LHCN-M2 (cell line): ENCODE measurements at places on chromosomes 16 and 17. TPM values are rescaled to one million over a fixed set of nuclear protein-coding genes. Genes with fewer than 3 reads are reported as not detected.

Gene NXPH3
- 0.06 and 0.19 TPM in 2 replicates for total RNA-seq

DNA sequence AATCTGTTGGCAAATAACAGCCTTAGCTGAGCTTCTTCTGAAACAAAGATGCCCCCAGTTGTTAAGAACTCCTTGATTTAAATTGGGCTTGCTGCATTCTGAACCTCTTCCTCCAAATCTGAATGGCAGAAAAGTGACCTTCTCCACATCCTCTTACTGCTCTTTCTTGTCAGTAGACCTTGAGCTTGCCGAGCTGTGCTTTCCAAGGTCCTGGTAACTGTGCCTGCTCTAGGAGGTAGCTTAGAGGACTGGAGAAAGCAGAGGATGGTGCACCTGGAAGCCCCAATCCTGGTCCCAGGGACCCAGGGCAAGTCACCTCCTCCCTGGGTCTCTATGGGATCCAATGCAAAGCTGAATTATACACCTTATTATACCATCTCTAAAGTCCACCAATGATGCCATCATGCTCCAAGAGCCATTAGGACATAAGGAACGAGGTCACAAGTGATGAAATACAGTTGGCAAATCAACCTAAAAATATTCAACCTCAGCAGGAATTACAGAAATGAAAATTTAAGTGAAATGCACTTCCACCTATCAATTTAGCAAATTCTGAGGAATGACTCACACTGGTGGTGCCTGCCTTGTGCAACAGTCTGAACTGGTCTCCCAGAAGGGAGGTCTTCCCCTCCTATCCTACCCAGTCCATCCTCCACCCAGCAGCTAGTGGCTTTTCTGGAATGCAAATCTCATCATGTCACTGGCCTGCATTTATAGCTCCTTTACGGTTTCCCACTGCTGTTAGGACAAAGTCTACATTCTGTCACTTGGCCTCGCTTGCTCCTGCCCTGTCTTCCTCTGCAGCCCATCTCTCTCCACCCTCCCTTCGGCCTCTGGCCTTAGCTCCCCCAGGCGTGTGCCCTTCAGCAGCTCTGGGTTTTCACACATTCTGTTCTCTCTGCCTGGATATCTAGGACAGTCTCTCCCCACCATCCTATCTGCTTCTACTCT lies 36.6 kb downstream of the TOM1L2 start:
- DNase-seq = peak; percentile 89

Gene WWOX
- total RNA-seq = 13.0 and 13.5 TPM in 2 replicates

GRCh38 chr16:14339694-14340093 lies 268.6 kb downstream of the MRTFB start:
- DNase-seq = no peak

Gene STX1B
- 1.7 and 4.1 TPM in 2 replicates for total RNA-seq

Gene EPN3
- total RNA-seq = 0.11 TPM in 1 of 2 replicates, not detected in the other

Gene GFAP
- total RNA-seq = 0.29 TPM in 1 of 2 replicates, not detected in the other

GRCh38 chr16:1635070-1635469 lies 22.9 kb downstream of the CRAMP1 start:
- no peak for DNase-seq

Gene FADS6
- total RNA-seq = not detected in 2 replicates

Gene SCGB1C2
- not detected in 2 replicates for total RNA-seq

DNA sequence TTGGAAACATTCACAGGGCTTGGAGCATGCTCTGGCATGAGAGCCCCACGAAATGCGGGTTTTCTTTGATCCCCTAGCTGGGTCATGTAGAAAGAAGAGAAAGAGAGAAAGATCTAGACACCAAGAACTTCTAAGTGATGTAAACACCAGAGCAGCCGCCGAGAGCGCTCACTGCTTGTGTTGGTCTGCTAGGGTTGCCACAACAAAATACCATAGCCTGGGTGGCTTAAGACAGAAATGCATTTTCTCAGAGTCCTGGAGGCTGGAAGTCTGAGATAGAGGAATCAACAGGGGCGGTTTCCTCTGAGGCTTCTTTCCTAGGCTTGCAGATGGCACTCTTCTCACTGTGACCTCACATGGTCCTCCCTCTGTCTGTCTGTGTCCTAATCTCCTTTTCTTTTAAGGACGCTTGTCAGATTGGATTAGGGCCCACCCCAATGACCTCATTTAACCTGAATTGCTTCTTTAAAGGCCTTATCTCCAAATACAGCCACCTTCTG lies 139.5 kb downstream of the CYLD start:
- DNase-seq = no peak

DNA sequence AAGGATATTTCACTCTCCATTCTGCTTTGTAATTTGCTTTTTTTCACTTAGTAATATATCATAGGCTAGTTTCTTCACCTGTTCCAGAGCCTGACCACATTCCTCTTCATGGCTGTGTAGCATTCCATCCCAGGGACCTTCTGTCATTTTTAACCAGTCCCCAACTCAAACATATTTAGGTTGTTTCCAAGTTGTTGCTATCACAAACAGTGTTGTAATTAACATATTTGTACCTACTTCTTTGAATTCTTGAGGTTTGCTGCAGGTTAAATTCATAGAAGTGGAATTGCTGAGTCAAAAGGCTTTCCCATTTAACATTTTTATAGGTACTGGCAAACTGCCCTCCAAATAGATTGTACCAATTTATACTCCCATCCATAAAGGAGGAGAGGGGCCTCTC lies 65.1 kb upstream of the MED9 start:
- no peak for DNase-seq

- no peak for DNase-seq
Measured at GRCh38 chr16:11474617-11475291, 112.0 kb downstream of the LITAF start.

Gene KRT10
- total RNA-seq = 20.1 and 33.0 TPM in 2 replicates

- no peak for DNase-seq
Measured at GRCh38 chr16:10141671-10142070, 40.6 kb downstream of the GRIN2A start.

DNA sequence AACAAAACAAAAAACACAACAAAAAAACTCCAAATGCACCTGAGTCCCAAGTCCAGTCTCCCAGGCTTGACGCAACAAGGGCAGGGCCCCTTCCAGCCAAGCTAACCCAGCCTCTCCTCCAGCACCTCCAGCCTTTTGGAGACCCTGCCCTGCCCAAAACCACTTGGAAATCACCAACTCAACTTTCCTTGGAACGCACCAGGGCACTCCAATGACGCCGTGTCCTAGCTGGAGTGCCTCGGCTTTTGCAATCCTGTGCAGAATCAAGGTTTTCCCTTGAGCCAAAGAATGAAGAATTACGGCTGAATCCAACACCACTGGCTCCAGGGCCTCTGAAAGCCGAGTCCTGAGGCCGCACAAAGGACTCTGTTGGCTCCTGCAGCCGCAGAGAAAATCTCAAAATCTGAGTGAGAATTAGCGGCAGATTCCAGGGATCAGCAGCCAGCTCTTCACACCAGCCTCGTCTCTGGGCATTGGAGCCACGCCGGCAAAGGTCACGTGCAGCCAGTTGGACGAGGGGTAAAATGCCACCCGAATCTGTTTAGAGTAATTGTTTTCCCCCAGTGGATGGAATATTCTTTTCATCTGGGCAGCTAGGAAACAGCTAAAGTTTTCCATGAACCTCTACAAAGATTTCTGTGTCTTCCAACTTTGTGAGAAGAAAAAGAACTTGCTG lies 9.7 kb upstream of the BAIAP2 start:
- DNase-seq = no peak

DNA sequence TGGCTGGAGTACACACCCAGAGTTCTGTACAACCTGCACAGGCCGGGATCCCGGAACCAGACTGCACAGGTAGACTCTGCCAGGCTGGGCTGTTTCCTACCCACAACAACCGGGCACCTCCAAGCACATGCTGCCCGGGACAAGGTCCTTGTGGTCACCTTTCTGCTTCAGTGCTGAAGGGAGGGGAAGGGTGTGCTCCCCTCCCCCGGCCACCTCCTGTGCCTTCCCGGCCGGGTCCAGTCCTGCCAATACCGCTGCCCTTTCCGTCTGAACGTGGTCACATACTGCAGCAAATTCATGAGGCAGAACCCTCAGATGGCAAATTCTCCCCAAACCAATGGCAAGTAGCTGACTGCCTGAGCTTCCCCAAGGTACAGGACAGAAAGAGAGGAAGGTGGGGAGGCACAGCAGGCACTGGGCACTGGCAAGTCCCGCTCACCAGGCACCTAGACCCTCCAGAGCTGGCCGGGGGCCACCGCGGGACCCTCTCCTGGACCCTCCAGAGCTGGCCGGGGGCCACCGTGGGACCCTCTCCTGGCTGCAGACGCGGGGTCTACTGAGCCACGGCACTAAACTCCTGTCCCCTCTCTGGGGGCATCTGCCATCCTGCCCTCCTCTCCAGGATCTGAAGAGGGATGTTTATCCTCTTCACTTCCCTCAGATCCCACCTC lies 22.8 kb downstream of the SLC43A2 start:
- no peak for DNase-seq

DNA sequence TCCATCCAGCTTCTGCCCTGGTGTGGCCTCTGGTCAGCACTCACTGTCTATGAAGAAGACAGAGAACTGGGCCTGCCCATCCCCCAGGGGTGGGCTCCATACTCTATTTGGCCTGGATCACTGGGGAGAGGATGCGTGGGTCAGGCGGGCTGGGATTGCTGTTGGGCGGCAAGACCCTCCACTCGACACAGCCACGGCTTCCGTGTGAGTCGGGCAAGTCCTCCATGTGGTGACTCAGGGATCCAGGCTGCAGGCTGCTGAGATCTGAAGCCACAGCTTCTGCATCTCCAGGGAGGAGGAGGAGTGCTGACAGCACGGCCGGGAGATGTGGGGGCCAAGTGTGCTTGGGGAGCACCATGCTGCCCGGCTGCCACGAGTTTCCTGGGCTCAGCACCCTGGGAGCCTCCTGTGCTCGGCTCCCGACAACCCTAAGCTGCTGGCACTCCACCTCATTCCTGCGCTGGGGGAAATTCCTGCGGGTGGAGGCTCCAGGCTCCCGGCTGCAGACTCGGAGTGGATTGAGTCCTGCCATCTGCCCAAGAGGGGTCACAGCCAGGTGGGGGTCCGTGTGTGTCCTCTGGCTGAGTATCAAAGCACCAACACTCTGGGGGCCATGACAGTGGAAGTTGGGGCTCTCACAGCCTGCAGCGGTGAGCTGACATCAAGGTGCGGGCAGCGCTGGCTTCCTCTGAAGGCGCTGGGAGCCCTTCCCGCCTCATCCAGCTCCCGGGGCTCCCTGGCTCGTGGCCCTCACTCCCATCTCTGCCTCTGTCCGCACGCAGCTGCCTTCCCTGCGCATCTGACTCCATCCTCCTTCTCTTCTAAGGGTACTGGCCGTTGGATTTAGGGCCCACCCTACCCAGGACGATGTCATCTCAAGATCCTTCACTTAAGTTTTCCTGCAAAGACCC lies 24.4 kb upstream of the CBFA2T3 start:
- DNase-seq = no peak

Gene GRB7
- 0.06 TPM in 2 replicates for total RNA-seq

Gene CDRT4
- not detected in 2 replicates for total RNA-seq

Gene KRT36
- total RNA-seq = not detected in 2 replicates

Gene TUFM
- 147 and 166 TPM in 2 replicates for total RNA-seq

Gene MYH8
- total RNA-seq = 0.11 TPM in 1 of 2 replicates, not detected in the other

DNA sequence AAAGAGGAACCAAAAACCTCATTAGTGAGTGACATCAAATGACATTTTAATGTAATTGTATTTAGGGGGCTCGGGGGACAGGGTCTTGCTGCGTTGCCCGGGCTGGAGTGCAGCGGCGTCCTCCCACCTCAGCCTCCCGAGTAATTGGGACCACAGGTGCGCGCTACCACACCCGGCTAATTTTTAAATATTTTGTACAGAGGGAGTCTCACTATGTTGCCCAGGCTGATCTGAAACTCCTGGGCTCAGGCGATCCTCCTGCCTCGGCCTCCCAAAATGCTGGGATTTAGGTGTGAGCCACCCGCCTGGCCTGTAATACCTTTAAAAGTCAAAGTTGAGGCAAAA lies 581 bp downstream of the SNRNP25 start:
- DNase-seq = no peak

GRCh38 chr16:50695017-50696000 lies 1.9 kb downstream of the NOD2 start:
- no peak for DNase-seq

Gene ITGB3
- total RNA-seq = 3.8 and 4.5 TPM in 2 replicates

Gene CTRB2
- total RNA-seq = not detected in 2 replicates

- peak; percentile 17 for DNase-seq
Measured at GRCh38 chr17:79750650-79751545, 20.2 kb downstream of the ENPP7 start.

Gene TMIGD1
- total RNA-seq = not detected in 2 replicates

DNA sequence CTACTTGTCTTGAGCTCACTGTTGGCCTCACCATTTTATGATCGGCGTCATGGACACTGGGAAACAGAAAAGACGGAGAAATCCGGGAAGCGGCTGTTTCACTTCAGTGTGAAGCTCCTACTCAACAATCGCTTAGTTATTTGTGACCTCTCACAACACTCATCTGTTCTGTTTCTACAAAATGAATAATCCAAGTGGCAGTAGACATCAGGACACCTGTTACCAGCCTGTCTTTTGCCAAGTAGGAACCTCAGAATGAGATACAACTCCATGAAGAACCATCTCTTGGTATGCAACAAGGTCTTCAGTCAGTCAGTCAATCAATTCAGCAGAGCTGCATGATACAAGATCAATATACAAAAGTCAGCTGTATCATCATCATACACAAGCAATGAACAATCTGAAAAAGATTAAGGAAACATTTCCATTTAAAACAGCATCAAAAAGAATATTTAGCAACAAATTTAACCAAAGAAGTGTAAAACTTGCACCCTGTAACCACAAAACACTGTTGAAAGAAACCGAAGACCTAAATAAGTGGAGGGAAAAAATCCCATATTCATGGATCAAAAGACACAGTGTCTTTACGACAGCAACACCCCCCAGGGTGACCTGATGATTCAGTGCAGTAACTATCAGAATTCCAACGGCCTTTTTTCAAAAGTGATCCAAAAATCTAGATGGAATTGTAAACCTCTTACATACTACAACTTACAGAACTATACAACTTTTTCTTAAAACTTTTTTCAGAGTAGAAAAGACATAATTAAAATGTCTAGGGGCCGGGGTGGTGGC lies 63.4 kb downstream of the ANKRD11 start:
- peak; percentile 37 for DNase-seq

DNA sequence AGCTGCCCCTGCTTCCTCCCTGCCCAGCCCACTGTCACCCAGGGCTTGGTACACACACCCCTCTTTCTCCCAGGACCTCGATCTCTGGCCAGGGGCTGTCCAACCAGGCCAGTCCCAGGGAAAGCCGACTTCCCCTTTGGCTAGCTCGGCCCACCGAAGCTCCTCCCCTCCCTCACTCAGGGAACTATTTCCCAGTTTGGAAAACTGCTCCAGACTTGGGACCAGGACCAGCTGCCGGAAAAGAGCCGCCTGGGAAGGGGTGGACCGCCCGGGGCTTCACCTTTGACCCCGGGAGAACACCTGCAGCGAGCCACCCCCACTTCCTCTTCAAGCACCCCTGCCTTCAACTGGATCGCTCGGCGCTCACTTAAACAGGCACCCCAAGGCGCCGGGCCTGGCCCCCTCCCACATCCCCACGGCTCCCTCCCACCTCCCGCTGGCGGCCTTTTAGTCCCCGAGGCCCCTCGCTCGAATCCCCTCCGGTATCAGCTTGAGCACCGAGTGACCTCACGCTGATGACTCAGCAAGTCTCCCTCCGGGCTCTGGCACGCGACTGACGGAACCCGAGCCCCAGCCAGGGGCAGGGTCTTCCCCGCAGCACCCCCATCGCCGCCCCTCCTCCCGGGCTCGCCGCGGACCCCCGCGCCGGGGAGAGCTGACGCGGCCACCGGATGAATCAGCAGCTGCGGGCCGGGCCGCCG lies 934 bp downstream of the MAFG start:
- peak; percentile 86 for DNase-seq
